ENCODE measurements at places on chromosomes 12 and 14.

DNA sequence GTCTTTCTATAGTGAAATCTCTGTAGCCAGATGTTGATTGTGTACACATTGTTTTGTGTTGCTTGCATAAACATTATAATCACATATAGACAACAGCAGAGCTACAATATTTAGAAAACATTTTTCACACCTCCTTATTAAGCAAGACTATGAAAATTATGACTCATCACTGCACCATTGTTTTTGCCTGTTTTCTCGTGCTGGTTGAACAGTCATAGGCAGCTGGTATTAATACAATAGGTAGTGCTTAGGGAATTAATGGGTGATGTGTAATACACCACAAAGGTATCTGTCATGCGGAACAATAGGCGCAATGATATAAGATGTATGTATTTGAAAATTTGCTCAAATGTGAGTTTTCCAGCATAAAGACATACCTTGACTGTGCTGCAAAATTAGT lies 449.3 kb downstream of the FOXG1 start:
- no peak for DNase-seq

GRCh38 chr12:69392179-69392928 lies 32.8 kb downstream of the YEATS4 start:
- no peak for DNase-seq

DNA sequence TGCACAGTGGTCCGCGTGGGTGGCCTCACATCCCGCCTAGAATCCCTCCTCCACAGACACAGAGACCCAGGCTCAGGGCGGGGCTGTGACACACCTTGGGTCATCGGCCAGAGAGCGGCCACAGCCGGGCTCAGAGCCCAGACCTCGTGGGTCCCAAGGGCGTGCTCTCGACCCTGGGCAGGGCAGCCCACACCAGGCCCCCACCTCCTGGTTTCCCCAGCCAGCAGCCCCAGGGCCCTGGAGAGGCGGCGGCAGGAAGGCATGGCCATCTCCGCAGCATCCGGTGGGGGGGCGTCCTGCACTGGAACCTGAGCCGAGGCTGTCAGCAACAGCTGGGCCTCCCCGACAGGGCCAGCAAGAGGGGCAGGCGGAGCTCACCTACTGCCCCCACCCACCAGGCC lies 15.2 kb downstream of the JAG2 start:
- no peak for DNase-seq

GRCh38 chr12:82554529-82554928 lies 132.2 kb upstream of the TMTC2 start:
- DNase-seq: no peak

DNA sequence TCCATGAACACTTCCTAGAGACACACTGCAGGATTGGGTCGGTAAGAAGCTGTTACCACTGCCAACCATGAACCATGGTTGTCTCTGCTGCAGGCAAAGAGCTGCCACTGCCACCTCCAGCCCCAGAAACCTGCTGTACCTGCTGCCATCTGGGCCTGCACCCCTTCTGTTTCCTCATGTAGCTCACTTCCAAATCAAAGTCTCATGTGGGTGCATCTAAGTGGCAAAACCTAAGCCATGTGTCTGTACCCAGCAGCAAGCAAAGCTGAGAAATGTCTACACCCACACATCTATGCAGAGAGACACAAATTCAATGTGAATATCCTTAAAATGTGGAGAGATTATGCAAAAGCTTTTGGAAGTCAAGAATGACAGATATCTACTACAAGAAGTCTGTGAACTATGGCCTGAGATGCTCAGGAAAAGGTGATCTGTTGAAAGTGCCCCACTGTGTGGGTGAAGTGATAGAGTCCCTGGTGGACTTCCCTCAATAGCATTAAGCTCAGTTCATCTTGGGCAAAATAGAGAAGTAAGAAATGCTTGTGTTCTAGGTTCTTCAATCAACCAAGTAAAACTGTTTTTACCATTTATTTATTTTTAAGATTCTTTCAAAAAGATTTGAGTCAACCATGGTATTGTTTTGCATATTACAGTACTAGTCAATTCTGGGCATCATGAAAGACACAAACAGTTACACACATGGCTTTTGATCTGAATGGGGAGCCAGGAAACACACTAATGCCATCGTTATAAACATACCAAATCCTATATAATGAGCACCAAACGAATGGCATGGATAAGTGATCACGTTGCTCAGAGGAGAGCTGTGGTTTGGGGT lies 64.4 kb downstream of the FOS start:
- no peak for DNase-seq

DNA sequence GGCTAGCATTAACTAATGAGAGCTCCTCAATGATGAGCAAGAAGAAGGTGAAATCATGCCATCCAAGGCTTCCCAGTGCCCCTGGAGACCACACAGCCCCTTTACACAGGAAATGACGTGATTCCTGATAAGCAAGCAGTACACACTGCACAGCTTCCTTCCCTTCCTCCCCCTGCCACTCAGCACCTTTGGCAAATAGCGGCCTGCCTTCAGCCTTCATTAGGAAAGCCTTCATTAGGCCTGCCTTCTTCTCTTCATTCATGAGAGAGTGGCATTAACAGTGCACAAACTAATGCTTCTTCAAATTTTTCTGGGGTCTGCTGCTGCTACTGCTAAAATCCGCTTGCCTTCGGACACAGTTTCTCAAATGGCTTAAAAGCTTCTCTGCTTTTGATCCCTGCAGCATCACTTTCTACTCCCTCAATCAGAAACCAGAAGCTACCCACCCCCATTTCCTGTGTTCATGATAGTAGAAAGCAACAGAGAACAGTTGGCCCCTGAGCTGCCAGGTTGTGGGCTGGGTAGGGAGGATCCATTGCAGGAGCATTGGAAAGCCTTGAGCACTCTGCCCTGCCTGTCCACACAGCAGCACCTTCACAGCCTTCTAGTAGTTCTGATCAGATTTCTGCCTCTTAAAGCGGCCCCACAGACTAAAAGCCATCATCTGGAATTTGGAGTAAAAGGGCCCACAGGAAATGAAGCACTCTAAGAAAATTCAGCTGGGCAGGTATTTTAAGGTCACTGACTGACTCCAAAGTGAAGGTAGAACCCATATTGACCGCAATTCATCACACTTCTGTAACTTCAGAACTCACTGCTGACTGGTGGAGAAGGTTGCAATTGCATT lies 103.8 kb upstream of the ETV6 start:
- peak; percentile 66 for DNase-seq

GRCh38 chr14:62126879-62127478 lies 364.8 kb downstream of the SNAPC1 start:
- peak; percentile 10 for DNase-seq

DNA sequence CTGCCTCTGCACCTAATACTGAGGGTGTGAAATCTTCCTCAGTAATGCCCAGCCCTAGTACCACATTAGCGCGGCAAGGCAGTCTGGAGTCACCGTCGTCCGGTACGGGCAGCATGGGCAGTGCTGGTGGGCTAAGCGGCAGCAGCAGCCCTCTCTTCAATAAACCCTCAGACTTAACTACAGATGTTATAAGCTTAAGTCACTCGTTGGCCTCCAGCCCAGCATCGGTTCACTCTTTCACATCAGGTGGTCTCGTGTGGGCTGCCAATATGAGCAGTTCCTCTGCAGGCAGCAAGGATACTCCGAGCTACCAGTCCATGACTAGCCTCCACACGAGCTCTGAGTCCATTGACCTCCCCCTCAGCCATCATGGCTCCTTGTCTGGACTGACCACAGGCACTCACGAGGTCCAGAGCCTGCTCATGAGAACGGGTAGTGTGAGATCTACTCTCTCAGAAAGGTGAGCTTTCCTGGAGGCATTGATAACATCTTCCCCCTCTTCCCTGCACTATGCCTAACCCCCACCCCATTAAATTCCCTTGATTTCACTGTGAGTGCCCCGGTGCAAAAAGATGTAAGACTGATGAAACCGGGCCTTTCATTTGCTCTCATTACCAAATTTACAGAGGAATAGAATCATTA lies 291.4 kb downstream of the NAV3 start:
- no peak for DNase-seq

- DNase-seq: no peak
Measured at GRCh38 chr14:46306267-46306666, 345.3 kb downstream of the RPL10L start.

- DNase-seq: no peak
Measured at GRCh38 chr12:72723732-72724131, 451.6 kb downstream of the TRHDE start.

DNA sequence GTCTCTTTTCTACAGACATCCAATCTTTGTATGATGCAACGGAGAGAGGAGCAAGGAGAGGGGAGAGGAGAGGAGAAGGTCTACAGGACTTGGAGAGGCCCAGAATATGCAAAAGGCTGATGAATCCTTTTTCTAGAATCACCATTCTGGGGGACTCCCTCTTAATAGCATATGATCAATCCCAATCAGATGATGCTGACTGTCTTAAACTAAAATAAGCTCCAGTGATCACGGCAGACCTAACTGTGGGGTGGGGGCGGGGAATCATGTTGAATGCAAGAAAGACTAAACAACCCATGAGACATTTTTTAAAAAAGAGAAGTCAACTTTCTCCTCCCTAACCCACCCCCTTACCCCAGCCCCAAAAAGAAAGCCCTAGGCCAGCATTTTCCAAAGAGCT lies 33.4 kb downstream of the BTBD7 start:
- DNase-seq: no peak

GRCh38 chr12:25083211-25083610 lies 111.7 kb downstream of the DNAI7 start:
- no peak for DNase-seq

GRCh38 chr14:76657846-76658245 lies 103.4 kb upstream of the VASH1 start:
- no peak for DNase-seq

- DNase-seq: no peak
Measured at GRCh38 chr14:75519826-75520728, 2.2 kb upstream of the BATF start.
